Natural killer cell (primary cell): ENCODE measurements at places on chromosomes 5 and 9. TPM values are rescaled to one million over a fixed set of nuclear protein-coding genes. Genes with fewer than 3 reads are reported as not detected.

GRCh38 chr9:79176014-79176697 is 395.6 kb upstream of the TLE4 start:
- DNase-seq, result no peak
- no peak overlapping the region for H3K27ac ChIP-seq
- no peaks in the 10 kb centered on the region for H3K36me3 ChIP-seq
- no peak overlapping the region for H3K4me3 ChIP-seq
- no peaks in the 10 kb centered on the region for H3K27me3 ChIP-seq

GRCh38 chr5:53972314-53972713 is 338.1 kb downstream of the ARL15 start:
- no peaks in the 10 kb centered on the region for H3K27me3 ChIP-seq
- no peak overlapping the region for H3K4me3 ChIP-seq
- no peaks in the 10 kb centered on the region for H3K4me1 ChIP-seq
- DNase-seq, result no peak
- no peak overlapping the region for H3K27ac ChIP-seq

- H3K27ac ChIP-seq, result no peak overlapping the region
- no peaks in the 10 kb centered on the region for H3K36me3 ChIP-seq
- DNase-seq, result peak; percentile 64
- H3K27me3 ChIP-seq, result no peaks in the 10 kb centered on the region
- H3K4me1 ChIP-seq, result no peaks in the 10 kb centered on the region
Measured at GRCh38 chr9:34546834-34547827, 24.3 kb upstream of the ENHO start.

DNA sequence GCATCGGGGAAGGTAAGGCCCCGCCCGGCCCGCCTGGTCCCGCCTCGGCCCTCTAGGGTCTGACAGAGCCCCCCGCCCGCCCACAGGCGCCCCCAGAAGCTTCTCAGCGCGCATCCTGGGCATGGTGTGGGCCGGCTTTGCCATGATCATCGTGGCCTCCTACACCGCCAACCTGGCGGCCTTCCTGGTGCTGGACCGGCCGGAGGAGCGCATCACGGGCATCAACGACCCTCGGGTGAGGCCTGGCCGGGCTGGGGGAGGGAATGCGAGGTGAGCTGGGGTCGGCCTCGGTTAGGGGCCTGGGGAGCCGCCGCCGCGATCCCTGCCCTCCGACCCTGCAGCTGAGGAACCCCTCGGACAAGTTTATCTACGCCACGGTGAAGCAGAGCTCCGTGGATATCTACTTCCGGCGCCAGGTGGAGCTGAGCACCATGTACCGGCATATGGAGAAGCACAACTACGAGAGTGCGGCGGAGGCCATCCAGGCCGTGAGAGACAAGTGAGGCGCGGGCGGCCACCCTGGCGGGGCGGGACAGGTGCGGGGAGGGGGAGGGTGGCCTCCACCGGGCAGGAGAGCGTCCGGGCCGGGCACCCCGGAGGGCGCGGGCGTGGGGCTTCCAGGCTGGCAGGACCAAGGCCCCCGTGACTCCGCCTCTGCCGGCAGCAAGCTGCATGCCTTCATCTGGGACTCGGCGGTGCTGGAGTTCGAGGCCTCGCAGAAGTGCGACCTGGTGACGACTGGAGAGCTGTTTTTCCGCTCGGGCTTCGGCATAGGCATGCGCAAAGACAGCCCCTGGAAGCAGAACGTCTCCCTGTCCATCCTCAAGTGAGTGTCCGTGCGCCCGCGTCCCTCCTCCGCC is 7.1 kb downstream of the LRRC26 start:
- peaks cover 58% of the 10 kb centered on the region for H3K27me3 ChIP-seq
- no peak overlapping the region for H3K27ac ChIP-seq
- no peak overlapping the region for H3K4me3 ChIP-seq
- H3K4me1 ChIP-seq, result peaks cover 28% of the 10 kb centered on the region

GRCh38 chr9:37995961-37996818 is 72.8 kb downstream of the SHB start:
- DNase-seq, result no peak
- no peaks in the 10 kb centered on the region for H3K36me3 ChIP-seq
- no peak overlapping the region for H3K27ac ChIP-seq
- H3K4me3 ChIP-seq, result no peak overlapping the region
- no peaks in the 10 kb centered on the region for H3K27me3 ChIP-seq
- H3K4me1 ChIP-seq, result peaks cover 20% of the 10 kb centered on the region

The RORB gene
- total RNA-seq, result 0.38 TPM

The FGFR4 gene
- 0.72 TPM for total RNA-seq

The S1PR3 gene
- 1.5 TPM for total RNA-seq

The SPATA31A3 gene
- not detected for total RNA-seq

The FOXD4L5 gene
- total RNA-seq, result not detected
